Heart right ventricle (tissue), 16 donors: ENCODE measurements at places on chromosomes 6 and 20. TPM values are rescaled to one million over a fixed set of nuclear protein-coding genes. Genes with fewer than 3 reads are reported as not detected.

NHSL1 gene
- 5.0 TPM for polyA plus RNA-seq

HSPA1L gene
- 0.80 TPM for polyA plus RNA-seq

CABLES2 gene
- 2.9 TPM for polyA plus RNA-seq

MATN4 gene
- polyA plus RNA-seq: not detected

SAMHD1 gene
- 46.8 TPM for polyA plus RNA-seq

CTAGE9 gene
- not detected for polyA plus RNA-seq

XKR7 gene
- polyA plus RNA-seq: not detected

DLK2 gene
- 1.8 TPM for polyA plus RNA-seq

LRFN2 gene
- not detected for polyA plus RNA-seq

SOD2 gene
- polyA plus RNA-seq: 144 TPM

LPIN3 gene
- 45.5 TPM for polyA plus RNA-seq

PLCB4 gene
- 14.3 TPM for polyA plus RNA-seq

TAF4 gene
- polyA plus RNA-seq: 7.9 TPM

EEF1A2 gene
- polyA plus RNA-seq: 881 TPM

SAMD3 gene
- 0.51 TPM for polyA plus RNA-seq

SRMS gene
- not detected for polyA plus RNA-seq

POU5F1 gene
- 1.3 TPM for polyA plus RNA-seq

NRM gene
- 11.6 TPM for polyA plus RNA-seq

SPATA25 gene
- 0.65 TPM for polyA plus RNA-seq

DPPA5 gene
- polyA plus RNA-seq: not detected

SLC44A4 gene
- 0.03 TPM for polyA plus RNA-seq

CST4 gene
- polyA plus RNA-seq: not detected

JPH2 gene
- polyA plus RNA-seq: 94.7 TPM

CTSZ gene
- 83.9 TPM for polyA plus RNA-seq

SLC32A1 gene
- not detected for polyA plus RNA-seq

COL9A3 gene
- 15.2 TPM for polyA plus RNA-seq

UCKL1 gene
- polyA plus RNA-seq: 130 TPM

PDE7B gene
- polyA plus RNA-seq: 3.7 TPM

SDHAF4 gene
- 6.2 TPM for polyA plus RNA-seq

GPLD1 gene
- polyA plus RNA-seq: 0.44 TPM

GGTLC1 gene
- not detected for polyA plus RNA-seq

LY6G6C gene
- not detected for polyA plus RNA-seq

CCR6 gene
- polyA plus RNA-seq: not detected

SKIC2 gene
- 67.4 TPM for polyA plus RNA-seq
